ENCODE measurements at places on chromosomes 5 and 9.

DNA sequence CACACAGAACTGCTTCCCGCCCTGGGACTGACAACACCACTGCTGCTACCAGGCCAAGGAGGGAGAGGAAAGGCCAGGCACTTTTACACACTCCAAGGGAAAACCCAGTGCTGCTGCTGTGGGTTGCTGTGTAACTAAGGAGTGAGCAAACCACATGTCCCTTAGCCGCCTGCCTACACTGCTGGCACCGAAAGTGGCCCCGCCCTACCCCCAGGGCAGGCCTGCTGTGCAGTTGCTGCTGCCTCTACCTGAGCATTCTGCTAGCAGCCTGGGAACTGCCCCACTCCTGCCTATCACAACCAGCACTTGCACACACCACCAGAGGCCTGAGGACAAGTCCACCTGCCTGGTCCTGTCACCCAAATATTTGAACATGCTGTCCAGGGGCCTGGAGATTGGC, 740.9 kb downstream of the DTWD2 start:
- DNase-seq, result no peak

DNA sequence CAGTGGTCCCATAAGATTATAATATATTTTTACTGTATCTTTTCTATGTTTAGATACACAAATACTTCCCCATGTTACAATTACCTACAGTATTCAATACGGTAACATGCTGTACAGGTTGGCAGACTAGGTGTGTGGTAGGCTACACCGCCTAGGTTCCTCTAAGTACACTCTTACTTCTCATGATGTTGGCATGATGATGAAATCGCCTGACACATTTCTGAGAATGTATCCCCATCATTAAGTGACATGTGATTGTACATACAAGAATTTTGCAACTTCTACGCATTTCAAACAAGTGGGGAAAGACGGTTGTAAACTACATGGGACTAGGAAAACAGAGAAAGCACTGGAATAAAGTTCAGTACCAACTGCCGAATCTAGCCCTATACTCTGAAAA, 53.3 kb downstream of the SETX start:
- DNase-seq, result no peak

GRCh38 chr5:181259974-181260719, 796 bp downstream of the TRIM52 start:
- no peak for DNase-seq

DNA sequence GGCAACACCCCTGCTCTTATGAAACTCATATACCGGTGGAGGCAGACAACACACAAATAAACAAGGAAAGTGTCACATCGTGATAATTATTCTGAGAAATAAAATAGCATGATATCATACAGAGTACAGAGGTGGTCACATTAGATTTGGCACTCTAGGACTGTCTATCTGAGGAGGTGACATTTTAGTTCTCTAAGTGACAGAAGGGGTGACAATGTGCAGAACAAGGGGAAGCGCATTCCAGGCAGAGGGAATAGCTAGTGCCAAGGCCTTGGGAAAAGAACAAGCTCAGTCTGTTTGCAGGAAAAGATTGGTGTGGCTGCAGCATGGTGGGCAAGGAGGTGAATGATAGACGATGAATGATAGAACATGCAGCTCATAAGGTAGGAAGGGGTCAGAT, 12.7 kb upstream of the IRF1 start:
- DNase-seq, result no peak

DNA sequence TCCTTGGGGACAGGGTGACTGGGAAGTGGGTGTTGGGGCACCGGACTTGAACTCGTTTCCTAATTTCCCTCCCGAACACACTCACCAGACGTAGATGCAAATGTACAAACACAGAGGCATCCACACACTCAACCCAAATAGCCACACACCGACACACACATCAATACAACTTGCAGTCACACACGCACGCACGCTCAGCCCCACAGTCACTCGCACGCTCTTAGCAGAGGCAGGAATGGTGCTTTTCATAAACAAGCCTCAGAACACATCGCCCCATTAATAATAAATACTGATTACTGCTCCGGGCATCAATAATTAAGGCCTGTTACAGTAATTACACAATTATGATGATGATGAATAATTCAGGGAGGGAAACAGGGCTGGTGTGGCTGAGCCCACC, 5.7 kb downstream of the BARHL1 start:
- no peak for DNase-seq

DNA sequence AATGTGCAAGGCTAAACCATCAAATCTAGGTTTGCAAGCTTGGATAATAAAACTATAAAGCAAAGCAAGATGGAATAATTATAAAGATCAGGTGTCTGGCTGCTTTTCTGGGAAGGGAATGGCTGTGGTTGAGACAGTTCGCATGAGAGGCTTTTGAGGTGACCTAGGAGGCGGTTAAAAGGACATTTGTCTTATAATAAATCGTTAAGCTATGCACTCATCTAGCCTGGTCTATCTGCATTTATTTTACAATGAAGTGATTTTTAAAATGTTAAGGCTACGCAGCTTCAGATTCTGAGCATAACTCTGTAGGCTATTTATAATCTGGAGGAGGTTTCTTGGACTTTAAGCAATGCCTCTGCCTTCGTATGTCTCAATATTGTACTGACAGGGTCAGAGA, 29.4 kb upstream of the MAN2A1 start:
- no peak for DNase-seq
